ENCODE measurements at places on chromosomes 7 and 10.

DNA sequence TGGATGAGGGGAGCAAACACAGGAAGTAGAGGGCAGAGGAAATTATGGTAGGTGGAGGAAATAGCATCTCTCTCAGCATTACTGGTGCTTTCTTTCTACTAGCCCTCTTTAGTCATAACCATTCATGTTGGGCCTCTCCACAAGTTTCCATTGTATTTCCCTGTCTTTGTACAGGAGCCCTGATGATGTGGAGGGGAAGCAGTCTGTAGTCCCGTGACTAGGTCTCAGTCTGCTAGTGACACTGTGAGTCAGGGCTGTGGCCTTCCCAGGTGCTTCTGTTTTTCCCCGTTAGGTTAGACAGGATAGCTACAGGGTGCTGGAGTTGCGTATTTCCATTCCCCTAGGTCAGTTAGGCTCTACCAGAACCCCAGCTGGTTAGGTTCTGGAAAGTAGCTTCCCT lies 82.9 kb upstream of the NAMPT start:
- DNase-seq: no peak

DNA sequence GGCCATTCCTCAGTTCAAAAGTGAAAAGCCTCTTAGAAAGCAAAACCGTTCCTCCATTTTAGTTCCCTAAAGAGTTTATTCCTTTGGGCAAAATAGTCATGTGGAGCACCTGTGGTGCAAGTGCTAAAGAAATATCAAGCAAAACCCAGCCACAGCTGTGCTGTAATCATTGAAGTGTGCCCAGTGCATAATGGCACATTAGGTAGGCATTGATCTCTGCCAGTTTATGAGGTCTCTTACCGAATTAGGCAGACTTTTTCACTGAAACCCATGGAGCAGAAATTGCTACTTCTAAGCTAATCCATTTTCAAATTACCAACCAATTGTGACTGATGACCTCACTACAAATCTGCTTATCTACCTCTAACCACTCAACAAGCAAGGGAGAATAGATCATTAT lies 97.2 kb upstream of the SEMA3A start:
- no peak for DNase-seq

DNA sequence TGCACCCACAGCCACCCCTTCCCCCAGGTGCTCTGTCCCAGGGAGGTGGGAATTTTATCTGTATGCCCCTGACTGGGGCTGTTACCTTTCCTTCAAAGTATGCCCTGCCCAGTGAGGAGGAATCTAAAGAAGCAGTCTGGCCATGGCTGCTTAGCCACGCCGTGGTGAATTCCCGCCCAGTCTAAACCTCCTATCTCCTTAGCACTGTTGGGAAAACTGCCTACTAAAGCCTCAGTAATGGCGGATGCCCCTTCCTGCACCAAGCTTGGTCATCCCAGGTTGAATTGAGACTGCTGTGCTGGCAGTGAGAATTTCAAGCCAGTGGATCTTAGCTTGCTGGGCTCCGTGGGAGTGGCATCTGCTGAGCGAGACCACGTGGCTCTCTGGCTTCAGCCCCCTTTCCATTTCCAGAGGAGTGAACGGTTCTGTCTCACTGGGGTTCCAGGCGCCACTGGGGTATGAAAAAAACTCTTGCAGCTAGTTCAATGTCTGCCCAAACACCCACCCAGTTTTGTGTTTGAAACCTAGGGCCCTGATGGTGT lies 87.2 kb downstream of the ABCC2 start:
- no peak for DNase-seq

GRCh38 chr10:11435581-11435981 lies 175.9 kb downstream of the USP6NL start:
- no peak for DNase-seq

- DNase-seq: peak; percentile 44
These were observed 166.3 kb downstream of the RNF133 start for GRCh38 chr7:122532406-122533269.

DNA sequence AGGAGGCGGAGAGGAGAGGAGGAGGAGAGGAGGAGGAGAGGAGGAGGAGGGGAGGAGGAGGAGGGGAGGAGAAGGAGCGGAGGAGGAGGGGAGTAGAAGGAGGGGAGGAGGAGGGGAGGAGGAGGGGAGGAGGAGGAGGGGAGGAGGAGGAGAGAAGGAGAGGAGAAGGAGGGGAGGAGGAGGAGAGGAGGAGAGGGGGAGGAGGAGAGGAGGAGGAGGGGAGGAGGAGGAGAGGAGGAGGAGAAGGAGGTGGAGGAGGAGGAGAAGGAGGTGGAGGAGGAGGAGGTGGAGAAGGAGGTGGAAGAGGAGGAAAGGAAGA lies 15.5 kb upstream of the CRCP start:
- DNase-seq: no peak

GRCh38 chr7:85095366-85095765 lies 91.5 kb downstream of the SEMA3D start:
- no peak for DNase-seq

GRCh38 chr7:45657890-45658715 lies 83.9 kb downstream of the ADCY1 start:
- DNase-seq: no peak

DNA sequence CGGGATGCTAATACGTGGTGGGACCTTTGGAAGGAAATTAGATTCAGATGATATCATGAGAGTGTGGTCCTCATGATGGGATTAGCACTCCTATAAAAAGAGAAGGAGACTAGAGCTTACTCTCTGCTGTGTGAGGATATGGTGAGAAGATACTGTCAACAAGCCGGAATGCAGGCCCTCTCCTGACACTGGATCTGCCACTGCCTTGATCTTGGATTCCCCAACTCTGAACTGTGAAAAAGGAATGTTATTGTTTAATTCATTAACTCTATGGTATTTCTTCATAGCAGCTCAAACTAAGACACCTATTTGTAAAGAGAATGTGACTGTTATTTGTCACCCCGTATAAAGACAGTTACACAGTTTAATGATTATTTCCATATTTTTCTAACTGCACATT lies 1227.5 kb upstream of the C7orf33 start:
- no peak for DNase-seq

DNA sequence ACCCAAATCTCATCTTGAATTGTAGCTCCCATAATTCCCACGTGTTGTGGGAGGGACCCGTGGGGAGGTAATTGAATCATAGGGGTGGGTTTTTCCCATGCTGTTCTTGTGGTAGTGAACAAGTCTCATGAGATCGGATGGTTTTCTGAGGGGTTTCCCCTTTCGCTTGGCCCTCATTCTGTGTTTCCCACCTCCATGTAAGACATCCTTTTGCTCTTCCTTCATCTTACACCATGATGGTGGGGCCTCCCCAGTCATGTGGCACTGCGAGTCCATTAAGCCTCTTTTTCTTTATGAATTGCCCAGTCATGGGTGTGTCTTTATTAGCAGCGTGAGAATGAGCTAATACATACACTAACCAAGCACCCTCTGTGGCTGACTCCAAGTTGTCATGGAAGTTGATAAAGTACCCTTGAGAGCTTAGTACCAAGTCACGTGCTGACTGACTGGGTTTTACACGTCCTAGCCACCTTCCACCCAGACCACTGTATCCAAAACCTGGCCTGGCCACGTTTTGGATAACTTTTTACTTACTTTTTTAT lies 614.4 kb downstream of the SDK1 start:
- DNase-seq: no peak

GRCh38 chr7:41788556-41788955 lies 85.7 kb upstream of the INHBA start:
- peak; percentile 51 for DNase-seq

DNA sequence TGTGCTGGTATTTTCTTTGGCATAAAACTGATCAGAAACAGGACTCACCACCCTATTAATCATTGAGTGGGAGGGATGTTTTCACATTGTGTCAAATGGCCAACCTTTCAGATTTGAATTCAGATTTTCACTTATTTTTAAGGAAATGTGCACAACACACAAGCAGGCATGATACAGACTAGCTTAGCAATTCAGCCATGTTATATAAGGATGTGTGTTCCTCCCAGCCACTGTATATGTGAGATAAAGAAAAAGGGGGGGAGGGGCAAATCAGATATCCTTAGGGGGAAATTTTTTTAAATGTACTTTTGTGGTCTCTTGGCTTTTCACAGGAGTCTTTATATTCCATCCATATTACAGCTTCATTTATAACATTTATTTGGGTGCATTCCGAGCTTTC lies 3.1 kb downstream of the GAD2 start:
- no peak for DNase-seq

DNA sequence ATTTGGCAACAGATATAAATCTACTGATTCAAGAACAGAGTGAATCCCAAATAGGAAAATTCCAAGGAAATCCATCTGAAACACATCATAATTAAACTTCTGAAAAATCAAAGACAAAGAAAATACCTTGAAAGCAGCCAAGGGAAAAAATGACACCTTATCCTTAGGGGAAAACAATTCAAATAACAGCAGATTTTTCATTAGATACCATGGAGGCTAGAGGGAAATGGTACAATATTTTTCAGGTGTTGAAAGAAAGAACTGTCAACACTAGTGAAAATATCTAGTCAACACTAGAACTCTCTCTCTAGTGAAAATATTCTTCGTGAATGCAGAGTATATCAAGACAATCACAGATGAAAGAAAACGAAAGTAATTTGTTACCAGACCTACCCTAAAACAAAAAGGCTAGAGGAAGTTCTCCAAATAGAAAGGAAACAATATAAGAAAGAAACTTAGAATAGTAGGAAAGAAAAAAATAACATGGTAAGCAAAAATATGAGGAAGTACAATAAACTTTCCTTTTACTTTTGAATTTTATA lies 5.7 kb upstream of the FAM241B start:
- no peak for DNase-seq

DNA sequence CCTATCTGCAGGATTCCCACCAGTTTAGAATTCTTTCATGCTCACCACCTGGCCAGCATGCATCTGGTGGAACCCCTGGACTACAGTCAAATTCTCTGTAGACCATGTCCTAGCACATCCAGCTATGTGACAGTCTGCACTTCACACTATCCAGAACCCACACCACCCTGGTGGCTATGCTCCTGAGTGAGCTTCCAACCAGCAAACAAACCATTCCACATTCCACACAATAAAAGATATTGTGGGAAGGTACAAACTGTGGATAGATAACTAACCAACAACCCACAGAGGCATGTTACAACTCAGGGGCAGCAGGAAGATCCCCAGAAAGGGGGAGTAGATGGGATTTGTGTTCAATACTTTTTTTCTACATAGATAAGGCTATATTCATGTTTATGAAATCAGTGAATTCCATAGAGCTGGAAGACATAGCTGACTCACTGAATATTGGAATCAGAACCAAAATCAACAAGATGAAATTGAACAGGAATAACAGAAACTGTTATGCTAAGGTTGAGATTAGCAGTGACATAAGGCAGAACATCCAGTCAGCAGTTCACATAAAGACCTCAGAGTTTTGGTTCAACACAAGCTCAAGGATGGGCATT lies 72.5 kb downstream of the LRRC17 start:
- no peak for DNase-seq

DNA sequence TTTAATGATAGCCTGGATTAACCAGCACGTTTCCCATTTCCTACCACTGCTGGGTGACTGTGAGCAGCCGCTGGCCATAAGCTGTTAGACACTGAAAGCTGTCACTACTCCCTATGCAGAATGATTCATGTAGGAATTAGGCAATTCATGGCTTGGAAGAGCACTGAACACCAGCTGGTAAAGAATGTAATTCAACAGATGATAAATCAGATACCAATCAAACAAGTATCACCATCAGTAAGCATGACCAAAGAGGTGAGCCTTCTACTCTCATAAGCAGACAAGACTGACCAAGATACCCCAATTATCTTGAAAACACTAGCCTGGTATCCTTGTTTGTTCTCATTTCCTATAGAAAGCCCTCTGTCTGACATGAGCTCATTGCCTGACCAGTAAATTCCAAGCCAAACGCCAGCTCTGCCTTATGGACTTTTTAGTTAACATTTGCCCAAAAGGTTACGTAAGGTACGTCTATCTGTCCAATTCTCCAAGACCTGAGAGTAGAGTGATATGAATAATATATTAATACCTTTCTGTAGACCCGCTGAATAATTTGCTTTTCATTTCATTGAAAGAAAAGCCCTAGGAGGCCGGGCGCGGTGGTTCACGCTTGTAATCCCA lies 127.7 kb downstream of the ELMO1 start:
- no peak for DNase-seq

DNA sequence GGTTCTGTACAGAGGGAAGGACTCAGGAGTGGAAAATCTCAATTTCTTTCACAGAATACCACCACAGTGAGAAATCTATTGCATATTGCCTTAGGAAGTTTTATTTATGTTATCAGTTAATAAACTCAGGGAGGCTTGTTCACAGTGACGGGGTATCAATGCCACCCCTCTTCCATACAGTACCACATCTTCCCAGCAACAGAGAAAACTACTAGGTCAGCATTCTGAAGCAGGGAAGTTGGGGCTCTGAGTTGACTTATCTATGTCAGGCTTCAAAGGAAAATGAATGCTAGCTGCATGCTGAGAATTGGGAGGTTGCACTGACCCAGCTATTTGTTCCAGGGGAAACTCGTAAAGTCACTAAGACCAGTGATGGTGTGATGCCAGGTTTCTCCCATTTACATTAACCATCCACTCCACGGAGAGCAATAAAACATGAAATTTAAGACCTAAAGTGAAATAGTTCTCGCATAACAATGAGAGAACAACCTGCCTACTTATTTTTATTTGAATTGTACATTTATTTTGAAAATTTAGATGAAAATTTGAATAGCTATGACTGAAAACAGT lies 266.7 kb downstream of the RNLS start:
- no peak for DNase-seq

- DNase-seq: no peak
These were observed 42.6 kb downstream of the CNOT4 start for GRCh38 chr7:135467207-135467711.

- DNase-seq: no peak
These were observed 127.8 kb downstream of the PTPN20 start for GRCh38 chr10:47038881-47039561.

GRCh38 chr10:104084482-104085142 lies 1.1 kb downstream of the COL17A1 start:
- DNase-seq: no peak

DNA sequence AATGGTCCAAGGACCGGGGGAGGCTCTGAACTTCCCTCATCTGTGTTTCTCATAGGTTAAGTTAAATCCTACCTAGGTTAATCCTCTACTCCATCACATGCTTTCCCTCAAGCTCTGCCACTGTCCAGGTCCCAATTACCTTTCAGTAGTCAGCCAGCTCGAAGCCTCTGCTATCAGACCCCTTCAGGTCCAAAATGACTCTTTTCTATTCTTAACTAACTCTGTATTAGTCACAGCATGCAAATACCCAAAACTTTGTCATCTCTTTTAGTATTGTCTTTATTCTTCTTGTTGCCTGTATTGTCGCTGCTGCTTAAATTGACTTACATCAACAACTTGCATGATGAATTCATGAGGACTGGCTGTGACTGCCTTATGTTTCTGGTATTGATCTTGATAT lies 15.3 kb downstream of the PPP1R17 start:
- DNase-seq: no peak

DNA sequence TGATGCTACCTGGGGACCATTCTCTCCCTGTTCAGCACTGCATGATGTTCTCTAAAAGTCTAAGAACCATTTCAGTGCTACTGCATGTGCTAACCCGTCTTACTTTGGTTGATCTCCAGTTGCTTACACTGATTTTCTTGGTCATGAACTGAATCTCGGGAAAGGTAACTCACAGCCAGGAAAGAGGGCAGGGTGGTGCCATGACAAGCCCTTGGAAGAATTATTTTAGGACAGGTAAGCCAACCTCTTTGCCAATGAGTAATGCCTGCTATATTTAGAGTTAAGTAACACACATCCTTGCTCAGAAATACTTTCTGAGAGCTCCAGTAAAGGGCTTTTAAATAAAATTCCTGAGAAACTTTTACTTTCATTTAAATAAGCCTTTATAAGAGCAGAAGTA lies 126.7 kb downstream of the ARL4A start:
- DNase-seq: no peak
